ENCODE measurements at places on chromosomes 3 and 15.
A peak's percentile ranks its signal among the peaks of the same experiment; 100 is the strongest.

- no peak for DNase-seq
These were observed 74.0 kb downstream of the RBMS3 start for GRCh38 chr3:29354894-29355293.

GRCh38 chr3:72042397-72043203, 257.7 kb upstream of the PROK2 start:
- DNase-seq, result peak; percentile 94

- no peak for DNase-seq
These were observed 126.1 kb upstream of the TNIK start for GRCh38 chr3:171586274-171586673.

DNA sequence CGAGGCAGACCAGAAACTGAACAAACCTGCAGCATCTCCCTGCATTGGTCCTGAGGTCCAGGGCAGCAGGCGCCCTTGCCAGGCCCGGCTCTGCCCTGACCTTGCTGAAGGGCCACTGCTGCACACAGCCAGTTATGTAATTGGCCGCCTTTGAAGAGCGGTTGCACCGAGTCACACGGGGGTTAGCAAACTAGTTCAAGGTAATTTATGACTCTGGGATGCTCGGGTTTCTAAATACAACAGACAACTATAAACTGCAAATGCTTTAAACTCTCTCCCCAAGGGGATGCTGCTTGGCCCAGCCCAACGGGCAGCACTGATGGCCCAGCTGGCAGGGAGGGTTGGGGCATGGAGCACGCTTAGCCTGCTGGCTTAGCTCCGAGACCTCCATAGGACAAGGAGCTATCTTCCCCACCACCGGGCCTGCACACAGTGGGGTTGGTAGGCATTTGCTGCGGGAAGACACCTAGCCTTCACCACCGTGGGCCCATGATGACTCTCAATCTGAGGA, 60.3 kb upstream of the IQSEC1 start:
- no peak for DNase-seq

- DNase-seq, result no peak
These were observed 409.8 kb downstream of the GRM7 start for GRCh38 chr3:7270731-7271130.

All from fibroblast of skin of scalp (primary cell).